ENCODE measurements at places on chromosomes 5 and 9. TPM values are rescaled to one million over a fixed set of nuclear protein-coding genes. Genes with fewer than 3 reads are reported as not detected.

- no peak for DNase-seq
Observed at GRCh38 chr5:173704615-173705511, 88.4 kb upstream of the BOD1 start.

The SCGB3A2 gene
- not detected for total RNA-seq

DNA sequence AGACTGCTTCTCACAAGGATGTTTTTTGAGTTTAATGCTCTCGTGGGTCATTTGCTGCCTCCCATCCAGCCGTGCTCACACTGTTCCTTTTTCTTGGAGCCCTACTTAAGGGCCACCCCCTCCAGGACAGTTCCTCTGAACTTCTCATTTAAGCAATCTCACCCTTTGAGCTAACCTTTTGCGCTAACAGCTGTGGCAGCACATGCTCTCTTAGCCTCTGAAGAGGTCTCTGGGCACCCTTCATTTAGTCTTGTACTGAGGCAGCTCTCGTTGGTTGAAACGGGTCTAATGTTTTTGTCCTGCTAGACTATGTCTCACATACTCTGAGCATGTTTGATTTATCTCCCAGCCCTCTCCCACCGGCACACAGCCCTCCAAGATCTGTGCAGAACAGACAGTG lies 11.8 kb downstream of the ALDH1B1 start:
- no peak for DNase-seq

DNA sequence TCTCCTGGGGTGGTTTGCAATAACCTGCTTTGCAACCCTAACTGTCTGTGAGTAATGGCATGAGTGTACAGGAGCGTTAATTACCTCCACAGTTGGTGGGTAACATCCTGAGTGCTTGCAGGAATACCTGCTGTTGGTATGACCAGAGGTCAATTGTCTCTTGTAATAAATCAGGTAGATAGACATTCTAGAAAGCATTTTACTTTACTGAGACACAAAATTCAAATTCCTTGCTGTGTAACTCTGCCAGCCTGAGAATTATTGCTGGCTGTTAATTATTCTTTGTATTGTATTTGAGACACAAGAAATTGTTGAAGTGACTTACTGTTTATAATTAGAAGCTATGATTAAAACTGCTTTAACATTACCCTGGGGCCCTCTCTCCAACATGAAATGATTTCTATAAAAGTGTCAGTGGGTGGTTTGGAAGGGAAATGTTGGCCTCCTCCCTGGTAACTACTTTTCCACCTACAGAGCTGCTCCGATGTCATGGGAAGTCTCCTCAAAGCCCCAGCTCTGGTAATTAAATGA lies 150.8 kb upstream of the ADCY2 start:
- DNase-seq = no peak

Measured in esophagus squamous epithelium (tissue), 5 donors.